CD4-positive, alpha-beta T cell treated with Interleukin-4 for 4 hours (primary cell): ENCODE measurements at places on chromosomes 3 and 15.
A peak's percentile ranks its signal among the peaks of the same experiment; 100 is the strongest.

DNA sequence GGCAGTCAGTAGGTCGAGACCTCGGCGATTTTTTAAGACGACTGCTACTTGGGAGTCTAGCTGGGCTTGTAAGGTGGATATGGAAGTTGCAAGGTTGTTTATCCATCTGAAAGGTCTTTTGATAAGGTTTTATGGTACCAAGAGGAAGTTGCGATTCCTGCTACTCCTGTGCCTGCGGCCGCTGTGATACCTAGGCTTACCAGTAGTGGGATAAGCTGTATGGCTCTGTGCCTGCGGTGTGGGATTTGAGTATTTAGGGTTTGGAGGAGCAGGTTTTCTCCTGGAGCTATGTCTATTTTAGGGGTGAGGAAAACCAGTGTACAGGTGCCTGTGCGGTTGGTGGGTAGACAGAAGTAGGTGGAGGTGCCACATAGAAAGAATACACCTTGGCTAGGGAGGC is 1059.8 kb downstream of the SI start:
- DNase-seq, result no peak

GRCh38 chr3:172777901-172778300 is 27.4 kb downstream of the ECT2 start:
- no peak for DNase-seq

- DNase-seq, result no peak
These were observed 34.1 kb downstream of the PML start for GRCh38 chr15:74028646-74029045.

GRCh38 chr3:13626396-13626795 is 77.5 kb downstream of the FBLN2 start:
- no peak for DNase-seq

GRCh38 chr3:183927059-183927458 is 42.4 kb upstream of the PARL start:
- DNase-seq, result no peak

- DNase-seq, result no peak
These were observed 64.6 kb downstream of the CYP11A1 start for GRCh38 chr15:74302821-74303359.

GRCh38 chr3:50503504-50504342 is at the start of gene CACNA2D2:
CACNA2D2 (minus strand) TSS chr3:50503634; CDS start chr3:50503423, 211 bp downstream.
- peak; percentile 59 for DNase-seq

GRCh38 chr15:79179108-79179561 is 88.6 kb upstream of the RASGRF1 start:
- DNase-seq, result no peak

GRCh38 chr3:57959423-57960173 is 48.6 kb upstream of the FLNB start:
- DNase-seq, result no peak

- no peak for DNase-seq
These were observed 10.6 kb upstream of the POU1F1 start for GRCh38 chr3:87287011-87287410.

DNA sequence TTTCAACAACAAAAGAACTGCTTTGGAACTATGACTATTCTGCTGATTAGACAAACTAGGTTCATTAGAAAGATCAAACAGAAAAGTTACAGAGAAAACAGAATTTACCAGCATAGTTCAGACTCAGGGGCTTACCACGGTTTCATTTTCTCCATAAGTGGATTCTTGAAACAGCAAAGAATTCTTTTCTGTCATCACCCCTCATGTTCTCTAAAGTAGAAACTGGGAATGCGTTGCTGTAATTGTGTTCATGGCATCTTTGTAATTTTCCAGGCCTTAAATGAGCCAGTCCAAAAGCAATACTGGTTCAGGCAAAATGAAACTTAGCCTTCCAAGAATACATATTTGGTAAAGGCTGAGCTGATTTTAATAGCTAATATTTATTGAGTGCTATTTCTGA is 287.8 kb downstream of the CHL1 start:
- DNase-seq, result no peak

- no peak for DNase-seq
These were observed 13.8 kb upstream of the PLA2G4D start for GRCh38 chr15:42108189-42108588.

GRCh38 chr15:42461261-42461660 is 29.7 kb downstream of the ZNF106 start:
- no peak for DNase-seq

DNA sequence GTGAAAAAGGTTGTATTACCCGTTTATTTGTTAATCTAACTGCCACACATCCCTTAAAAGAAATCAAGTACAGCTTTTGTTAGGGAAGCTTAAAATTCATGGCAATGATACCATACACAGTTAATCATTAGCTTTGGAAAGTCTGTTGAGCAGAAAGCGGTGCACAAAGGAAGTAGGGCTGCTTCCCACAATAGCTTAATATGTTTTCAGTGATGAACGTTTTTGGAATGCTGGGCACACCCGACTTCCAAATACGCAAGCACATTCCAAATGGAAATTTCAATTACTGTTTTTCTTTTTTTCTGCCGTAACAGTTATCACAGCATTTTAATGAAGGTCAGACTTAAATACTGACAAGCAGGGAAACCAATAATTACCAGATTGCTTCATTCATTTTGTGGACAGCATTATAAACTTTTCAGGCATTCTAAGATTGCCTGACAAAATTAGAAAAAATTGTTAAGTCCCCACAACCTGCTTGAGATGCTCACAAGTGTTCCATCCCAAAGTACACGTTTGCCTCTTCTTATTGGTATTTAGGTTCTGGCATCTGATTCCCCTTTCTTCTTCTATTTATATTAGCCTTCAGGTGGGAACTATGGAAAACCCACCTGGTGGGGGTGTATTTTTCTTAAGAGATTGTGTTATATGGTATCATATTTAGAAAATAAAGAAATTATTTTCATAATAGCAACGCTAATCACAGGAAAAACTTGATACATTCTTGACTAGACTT is 1.1 kb upstream of the ECT2 start:
- DNase-seq, result no peak

DNA sequence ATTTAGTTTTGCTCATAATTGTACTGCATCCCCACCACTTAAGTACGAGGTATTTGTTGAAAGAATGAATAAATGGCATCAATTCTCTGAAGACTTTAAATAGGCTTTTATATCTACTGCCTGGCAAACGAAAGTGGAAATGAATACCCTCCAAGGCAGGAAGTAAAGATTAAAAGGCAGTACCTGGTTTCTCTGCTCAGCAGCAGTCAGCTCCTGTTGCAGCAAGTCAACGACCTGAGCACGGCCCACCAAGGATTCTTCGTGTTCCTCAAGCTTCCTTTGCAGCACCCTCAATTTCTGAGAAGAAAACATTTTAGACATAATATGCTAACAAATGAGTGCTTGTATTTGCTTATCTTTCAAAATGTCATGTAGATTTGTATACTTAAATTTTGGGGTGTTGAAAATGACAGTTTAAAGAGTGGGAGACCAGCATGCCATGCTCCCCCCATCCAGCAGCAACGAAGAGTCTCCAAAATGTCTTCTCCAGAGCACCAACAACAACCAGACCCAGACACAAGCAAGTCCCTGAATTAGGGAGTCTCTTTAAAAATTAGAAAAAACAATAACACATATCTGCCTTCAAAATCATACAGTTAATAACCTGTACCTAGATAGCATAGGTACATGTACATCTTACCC is 31.2 kb downstream of the GOLGB1 start:
- peak; percentile 34 for DNase-seq
